ENCODE measurements at places on chromosomes 6 and 20.
A peak's percentile ranks its signal among the peaks of the same experiment; 100 is the strongest.

GRCh38 chr6:150719831-150720230 lies 120.1 kb downstream of the PLEKHG1 start:
- no peak for ATAC-seq

GRCh38 chr6:52647199-52647598 lies 23.7 kb upstream of the TMEM14A start:
- no peak for ATAC-seq

GRCh38 chr6:140980265-140980887 lies 1152.3 kb upstream of the GJE1 start:
- ATAC-seq = no peak

DNA sequence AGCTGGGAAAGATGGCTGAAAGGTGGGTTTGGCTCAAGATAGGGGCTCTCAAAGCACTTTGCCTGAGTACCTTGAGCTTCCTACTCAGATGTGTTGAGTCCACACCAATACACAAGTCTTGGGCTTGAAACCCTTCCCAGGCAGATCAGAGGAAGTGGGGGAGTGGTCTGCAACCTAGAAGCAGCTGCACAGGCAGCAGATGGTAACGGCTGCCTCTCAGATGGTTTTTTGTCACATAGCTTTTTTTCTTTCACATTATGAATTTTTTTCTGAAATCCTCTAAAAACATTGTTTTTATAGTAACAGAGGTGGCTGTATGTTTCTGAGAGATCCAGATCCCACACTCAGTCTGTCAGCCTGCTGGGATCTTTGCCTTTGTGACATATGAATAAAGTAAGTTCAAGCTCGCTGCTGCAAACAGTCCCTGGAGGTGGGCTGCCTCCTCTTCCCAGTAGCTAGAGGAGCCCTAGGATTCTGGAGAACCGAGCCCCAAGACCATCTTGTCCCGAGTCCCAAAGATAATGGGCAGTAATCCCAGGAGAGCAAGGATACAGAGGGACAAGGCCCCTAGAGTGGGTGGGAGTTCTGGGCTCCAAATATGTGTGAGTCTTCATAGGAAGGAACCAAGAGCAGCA lies 97.1 kb upstream of the TOP1 start:
- ATAC-seq = no peak

GRCh38 chr20:24764027-24764793 lies 184.9 kb upstream of the CST7 start:
- ATAC-seq = no peak

DNA sequence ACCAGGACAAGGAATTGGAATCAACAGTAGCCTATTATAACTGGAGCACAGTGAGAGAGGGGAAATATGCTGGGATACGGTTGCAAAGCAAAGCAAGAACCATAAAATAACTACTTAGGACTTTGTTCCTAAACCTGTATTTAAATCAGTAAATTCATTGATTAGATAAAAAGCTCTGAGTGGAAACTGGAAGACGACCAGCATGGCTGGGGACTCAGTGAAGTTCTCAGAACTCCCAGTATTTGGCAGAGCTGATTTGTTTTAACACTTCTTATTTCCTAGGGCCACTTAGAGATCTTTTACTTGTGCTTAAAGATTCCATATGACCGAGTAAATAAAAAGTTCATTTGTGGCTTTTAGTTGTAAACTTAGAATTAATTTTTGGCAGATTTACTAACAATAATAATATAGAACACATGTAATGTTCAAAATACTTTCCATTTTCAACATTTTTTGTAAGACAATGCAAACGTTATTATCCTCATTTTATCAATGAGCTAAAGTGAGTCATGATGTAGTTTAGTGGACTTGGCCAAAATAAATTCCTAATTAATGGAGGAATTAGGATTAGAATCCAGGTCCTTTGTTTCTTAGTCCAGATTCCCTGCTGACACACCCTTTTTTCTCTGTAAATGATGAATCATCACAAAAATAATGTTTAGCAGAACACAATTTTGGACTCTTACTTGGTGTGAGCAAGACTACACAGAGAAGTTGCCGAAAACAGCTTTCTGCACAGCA lies 392.9 kb downstream of the GJA1 start:
- no peak for ATAC-seq

GRCh38 chr6:126040826-126041225 lies 54.5 kb downstream of the TRMT11 start:
- no peak for ATAC-seq

GRCh38 chr20:11459090-11459890 lies 458.4 kb upstream of the BTBD3 start:
- no peak for ATAC-seq

DNA sequence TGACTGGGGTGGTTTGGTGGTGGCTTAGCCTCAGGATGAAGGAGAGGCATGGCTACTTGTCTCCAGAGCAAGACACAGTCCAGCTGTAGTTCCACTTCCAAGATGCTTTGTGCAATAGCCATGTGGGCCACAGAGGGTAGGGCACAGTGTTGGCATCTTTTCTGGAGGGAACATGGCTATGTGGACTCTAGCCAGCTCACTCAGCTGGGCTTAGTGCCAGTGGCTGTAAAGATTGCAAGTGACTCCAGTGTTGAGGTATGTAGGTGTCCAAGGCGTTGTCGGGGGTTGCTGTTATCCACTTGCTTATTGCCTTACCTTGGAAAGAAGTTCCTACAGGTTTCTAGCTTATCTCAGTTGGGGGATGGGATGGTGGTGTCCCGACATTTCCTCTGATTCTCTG lies 233.4 kb downstream of the CD109 start:
- peak; percentile 24 for ATAC-seq

All from stimulated activated memory B cell treated with anti-CD40 and anti-IgM and Interleukin-4, amounts not matched to agents 10 μg/mL and 1 μg/mL and 100 μg/mL, for 72 hours (primary cell).